ENCODE measurements at places on chromosomes 5 and 9.

DNA sequence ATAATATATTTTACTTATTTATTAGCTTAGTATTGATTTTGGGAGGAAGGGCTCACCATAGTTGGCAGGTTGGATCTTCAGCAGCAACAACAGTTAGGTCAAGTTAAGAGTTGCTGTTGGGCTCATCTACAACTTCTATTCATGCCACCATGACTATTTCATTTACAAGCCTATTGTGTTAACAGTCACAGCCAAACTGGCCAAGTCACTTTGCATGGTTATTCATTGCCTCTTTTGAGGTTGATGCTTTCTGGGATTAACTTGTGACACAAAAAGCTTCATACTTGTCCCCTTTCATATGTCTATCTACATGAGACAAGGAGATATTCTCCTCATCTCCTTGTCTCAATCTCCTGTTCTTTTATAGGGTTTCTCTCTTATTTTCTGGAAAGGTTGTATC, 98.3 kb downstream of the WDR70 start:
- DNase-seq: no peak

- DNase-seq: no peak
These were observed 22.5 kb downstream of the EDIL3 start for GRCh38 chr5:84362061-84362720.

GRCh38 chr9:16485160-16485559, 385.3 kb downstream of the BNC2 start:
- DNase-seq: no peak

GRCh38 chr5:13581132-13581531, 363.4 kb downstream of the DNAH5 start:
- peak; percentile 8 for DNase-seq

DNA sequence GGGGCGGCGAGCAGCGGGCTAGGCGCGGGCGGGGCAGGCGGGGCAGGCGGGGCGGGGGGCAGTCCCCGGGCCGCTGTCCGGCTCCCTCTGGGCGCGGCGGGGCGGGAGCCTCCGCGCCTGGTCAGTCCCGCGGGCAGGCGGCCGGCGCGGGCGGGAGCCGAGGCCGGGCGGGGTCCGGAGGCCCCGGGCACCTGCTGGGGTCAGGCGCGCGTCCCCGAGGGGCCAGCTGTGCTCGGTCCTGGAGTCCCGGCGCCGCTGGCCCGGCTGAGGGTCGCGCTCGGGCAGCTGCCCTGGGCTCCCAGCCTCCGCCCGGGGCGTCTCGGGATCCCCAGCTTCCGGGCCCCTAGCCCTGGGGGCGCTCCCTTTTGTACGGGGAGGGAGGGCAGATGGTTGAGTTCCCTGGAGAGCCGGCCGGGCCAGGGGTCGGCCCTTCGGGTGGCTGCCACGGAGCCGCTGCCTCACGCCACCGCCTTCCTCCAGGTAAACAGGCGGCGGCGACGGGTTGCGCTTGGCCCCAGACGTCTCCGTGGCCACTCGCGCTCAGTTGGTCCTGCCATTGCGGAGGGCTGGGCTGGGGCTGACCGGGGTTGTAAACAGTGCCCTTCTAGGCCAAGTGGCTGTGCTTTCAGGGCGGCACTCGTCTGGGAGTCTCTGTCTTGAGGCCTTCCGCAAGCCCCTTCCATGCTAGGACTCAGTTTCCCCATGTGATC, 473 bp downstream of the ZBTB34 start:
- peak; percentile 60 for DNase-seq

DNA sequence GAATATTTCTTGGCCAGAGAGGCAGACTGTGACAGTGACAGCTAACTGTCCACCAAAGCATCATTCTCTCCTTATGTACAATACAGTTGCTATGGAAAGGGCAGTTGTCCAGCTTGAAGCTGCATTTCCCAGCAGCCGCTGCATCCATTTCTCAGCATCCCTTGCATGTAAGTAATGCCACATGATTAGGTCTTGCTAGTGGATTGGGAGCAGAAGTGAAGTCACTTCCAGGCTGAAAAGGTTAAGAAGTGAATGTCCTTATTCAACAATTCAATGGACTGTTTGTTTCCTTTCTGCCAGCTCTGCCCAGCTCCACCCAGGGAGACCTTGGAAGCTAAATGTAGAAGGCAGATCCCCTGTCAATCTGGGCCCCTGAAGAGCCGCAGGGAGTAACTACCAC, 26.1 kb upstream of the RETREG1 start:
- no peak for DNase-seq

DNA sequence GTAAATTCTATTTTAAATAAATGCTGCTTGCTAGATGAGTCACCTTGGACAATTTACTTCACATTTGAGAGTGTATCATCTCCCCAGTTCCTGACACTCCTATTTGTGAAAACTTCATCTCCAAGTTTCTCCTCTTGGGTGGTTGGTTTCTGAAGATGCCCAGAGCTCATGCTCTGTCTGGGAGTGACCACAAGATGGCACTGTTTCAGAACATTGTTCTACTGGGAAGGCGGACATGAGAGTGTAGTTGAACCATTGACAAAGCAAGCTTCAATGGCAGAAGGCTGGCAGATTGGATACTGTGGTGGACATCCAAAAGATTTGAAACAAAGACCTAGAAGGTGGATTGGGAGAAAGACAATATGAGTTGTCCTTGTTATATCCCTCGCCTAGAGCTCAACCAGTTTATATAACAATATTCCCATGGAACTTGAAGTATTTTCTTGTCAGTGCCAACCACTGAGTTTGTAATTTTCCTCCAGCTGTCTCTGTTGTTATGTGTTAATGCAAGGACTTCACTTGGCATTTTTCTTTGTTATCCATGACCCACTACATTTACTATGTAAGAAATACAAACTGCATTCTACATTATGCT, 234.3 kb upstream of the ANKH start:
- peak; percentile 79 for DNase-seq

DNA sequence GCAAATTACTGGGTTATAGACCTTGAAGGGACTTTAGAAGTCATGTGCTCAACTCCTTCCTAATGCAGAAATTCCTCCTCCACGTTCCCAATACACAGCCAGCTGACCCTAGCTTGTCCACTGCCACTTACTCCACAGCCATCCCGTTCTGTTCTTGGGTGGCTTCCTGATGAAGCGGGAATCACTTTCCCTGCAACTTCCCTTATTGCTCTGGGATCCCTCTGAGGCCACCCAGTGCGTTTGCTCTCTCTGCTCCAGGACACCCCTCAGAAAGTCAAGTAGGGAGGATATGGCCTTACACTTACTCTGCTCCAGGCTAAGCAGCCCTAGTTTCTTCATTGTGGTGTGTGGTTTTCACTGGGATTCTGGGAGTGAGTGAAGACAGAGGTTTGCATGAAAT, 55.5 kb downstream of the GALNT12 start:
- DNase-seq: no peak

DNA sequence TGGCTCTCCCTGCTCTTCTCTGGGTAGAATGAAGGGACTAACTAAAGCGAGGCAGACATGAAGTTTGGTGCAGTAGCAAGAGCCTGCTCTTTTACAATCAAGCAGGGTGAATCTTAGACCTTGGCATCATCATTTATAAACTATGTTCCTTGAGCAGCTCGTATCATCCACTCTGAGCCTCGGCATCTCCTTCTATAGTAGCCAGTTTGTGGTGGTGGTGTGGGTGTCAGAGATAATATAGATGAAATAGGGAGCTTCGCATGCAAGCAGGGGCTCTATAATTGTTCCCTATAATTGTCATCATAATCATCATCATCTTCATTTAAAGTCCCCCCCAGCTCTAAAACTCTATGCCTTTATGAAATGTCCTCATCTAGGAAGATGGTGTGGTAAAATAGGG, 72.5 kb upstream of the SAP30L start:
- DNase-seq: no peak

GRCh38 chr9:70551396-70551795, 136.9 kb upstream of the KLF9 start:
- no peak for DNase-seq

DNA sequence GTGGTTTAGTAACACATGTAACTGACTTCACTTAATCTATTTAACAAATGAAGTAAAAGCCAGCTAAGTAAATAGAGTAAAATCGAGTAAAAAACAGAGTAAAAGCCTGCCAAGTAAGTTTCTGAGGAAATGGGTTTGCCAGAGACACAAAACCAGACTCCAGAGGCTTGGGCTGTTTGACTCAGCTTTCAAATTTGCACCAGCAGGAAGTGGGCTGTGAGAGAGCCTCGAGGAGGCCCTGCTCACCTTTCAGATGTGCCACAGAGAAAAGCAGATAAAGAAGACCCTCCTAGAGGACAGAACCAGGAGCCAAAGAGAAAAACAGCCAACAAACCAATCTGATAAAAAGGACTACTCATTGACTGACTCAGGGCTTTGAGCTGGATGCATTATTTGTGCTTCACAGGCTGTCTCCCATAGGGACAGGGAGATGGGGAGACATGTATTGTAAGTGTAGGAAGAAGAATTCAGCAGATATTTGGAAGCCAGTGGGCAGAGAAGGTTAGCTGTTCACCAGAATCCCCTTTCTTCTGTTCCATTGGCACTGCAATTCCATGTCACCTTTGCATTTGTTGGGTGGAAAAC, 14.4 kb upstream of the AMACR start:
- DNase-seq: no peak

DNA sequence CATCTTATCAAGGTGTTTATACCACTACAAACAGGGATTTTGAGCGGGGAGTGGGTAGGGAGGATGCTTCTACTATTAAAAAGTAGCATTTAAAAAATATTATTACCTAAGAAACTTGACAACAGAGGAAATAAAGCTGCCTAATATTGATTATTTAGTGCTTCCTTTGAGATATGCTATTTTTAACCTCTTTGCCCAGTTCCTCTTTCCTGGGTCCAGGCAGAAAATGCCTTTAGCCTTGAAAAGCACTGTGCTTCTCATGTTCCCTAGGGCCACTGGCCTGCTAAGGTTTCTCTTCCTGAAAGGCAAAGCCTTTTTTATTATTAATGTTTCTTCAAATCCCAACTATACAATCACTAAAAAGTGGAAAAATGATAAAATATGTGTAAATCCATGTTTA, 217.2 kb upstream of the HAPLN1 start:
- no peak for DNase-seq

- no peak for DNase-seq
These were observed 112.3 kb upstream of the CXCL14 start for GRCh38 chr5:135691044-135691443.

GRCh38 chr9:105126226-105126625, 118.2 kb upstream of the SLC44A1 start:
- no peak for DNase-seq

DNA sequence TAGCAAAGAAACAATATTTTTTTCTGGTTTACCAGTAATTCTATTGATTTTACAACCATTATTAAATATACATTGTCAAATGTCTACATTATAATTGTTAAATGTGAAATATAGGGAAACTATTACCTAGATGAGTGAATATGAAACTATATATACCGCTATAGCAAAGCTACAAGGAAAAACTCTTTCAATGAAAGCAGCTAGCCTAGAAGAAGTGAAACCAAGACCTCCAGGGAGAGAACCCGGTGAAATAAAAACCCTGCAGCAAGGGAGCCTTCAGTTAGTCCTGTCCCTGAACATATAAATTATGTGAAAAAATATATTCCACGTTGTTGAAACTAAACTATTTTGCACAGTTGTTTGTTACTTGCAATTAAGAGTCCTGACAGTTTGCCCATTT, 913.1 kb downstream of the EFNA5 start:
- no peak for DNase-seq

DNA sequence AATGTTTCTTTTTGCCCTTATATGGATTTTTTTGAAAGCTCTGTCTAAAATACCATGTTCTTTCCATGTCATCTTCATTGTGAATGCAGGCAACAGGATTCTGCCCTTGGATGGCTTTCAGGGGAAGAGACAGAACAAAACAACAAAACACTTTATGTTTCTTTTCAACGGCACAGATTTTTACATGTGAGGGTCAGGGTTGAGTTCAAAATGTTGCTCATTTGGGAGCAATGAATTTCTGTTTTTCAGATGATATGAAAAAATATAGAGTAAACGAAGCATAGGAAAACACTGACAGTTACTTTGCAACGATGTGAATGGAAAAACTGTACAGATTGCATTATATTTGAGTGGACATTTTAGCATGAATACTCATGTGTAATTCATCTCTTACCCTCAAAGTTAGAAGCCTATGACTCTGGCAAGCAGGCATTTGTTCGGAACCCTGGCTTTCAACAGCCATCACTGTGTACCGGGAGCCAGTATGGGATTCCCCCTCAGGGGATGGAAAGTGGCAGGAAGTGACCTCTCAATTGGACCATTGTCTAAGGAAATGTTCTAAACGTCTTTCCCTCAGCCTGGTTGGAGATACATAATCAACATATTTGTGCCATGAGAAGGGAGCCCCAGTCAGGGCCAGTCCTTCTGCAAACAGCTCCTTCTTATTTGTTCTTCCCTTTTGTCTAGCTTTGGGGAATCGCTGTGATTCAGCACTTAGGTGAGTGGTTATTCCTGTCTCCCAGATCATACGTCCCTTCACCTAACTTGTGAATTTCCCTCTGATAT, 153.9 kb upstream of the MEF2C start:
- DNase-seq: no peak

DNA sequence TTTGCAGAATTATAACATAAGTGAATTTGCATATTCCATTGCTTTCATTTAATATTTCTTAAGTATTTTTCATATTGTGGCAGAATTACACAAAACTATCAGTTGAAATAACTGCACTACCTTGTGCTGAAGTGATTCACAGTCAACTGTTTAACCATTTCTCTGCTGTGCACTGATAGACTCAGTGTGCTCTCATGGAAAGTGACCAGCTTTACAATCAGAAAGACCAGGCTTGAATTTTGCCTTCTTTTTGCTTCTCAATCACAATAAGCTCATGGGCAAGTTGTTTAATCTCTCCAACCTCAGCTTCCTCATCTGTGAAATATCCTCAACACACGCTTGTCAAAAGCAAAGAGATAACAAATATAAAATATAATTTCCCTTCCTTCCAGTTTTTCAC, 18.3 kb downstream of the CDK5RAP2 start:
- no peak for DNase-seq

DNA sequence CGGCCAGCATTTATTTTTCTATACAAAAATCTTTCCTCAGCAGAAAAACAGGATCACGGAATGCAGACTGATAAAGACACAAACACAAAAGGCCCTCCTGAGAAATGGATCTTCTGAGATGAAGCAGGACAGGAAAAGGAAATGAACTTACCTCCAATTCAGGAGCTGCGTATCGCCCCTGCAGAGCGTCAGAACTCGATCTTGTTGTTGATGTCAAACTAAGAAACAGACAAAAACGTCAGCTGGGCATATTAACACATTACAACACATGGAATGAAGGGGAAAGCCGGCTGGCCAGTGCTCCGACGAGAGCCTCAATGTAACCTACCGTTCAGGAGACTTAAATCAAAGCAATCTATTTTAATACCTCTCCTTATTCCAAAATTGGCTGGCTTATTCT, 105.1 kb downstream of the SERINC5 start:
- no peak for DNase-seq

GRCh38 chr5:122704247-122705036, 70.4 kb upstream of the SNX2 start:
- DNase-seq: peak; percentile 50

DNA sequence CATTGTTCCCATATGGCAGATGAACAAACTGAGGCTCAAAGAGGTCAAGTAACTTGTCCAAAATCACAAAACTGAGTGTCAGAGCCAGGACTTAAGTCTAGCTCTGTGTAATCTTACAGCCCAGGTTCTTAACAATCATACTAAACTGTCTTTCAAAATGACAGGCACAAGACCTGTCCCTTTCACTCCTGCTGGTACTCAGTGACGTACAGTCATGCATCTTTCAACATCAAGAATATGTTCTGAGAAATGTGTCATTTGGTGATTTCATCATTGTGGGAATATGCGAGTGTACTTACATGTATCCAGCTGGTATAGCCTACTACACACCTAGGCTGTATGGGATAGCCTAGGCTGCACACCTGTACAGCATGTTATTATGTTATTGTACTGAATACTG, 646.8 kb upstream of the WWC1 start:
- DNase-seq: no peak

GRCh38 chr5:150499437-150499956, 8.4 kb upstream of the NDST1 start:
- DNase-seq: peak; percentile 34

All from eye (tissue), 1 donor.